ENCODE measurements at places on chromosomes 7 and 10. TPM values are rescaled to one million over a fixed set of nuclear protein-coding genes. Genes with fewer than 3 reads are reported as not detected.

GRCh38 chr7:128963327-128963757 is 25.6 kb downstream of the IRF5 start:
- no peaks in the 10 kb centered on the region for H3K4me1 ChIP-seq
- no peaks in the 10 kb centered on the region for H3K27me3 ChIP-seq
- DNase-seq: no peak
- no peak overlapping the region for H3K4me3 ChIP-seq
- no peak overlapping the region for H3K27ac ChIP-seq
- H3K36me3 ChIP-seq: no peaks in the 10 kb centered on the region

GRCh38 chr10:3935141-3935540 is 150.1 kb upstream of the KLF6 start:
- H3K27ac ChIP-seq: no peak overlapping the region
- H3K27me3 ChIP-seq: no peaks in the 10 kb centered on the region
- H3K4me1 ChIP-seq: peaks cover 9% of the 10 kb centered on the region
- peaks cover 4% of the 10 kb centered on the region for H3K36me3 ChIP-seq
- no peak for DNase-seq

GRCh38 chr7:158362001-158362400 is 225.6 kb downstream of the PTPRN2 start:
- DNase-seq: no peak
- H3K27ac ChIP-seq: no peak overlapping the region
- H3K36me3 ChIP-seq: peaks cover 5% of the 10 kb centered on the region
- peaks cover 5% of the 10 kb centered on the region for H3K4me1 ChIP-seq
- H3K27me3 ChIP-seq: peaks cover 20% of the 10 kb centered on the region

DNA sequence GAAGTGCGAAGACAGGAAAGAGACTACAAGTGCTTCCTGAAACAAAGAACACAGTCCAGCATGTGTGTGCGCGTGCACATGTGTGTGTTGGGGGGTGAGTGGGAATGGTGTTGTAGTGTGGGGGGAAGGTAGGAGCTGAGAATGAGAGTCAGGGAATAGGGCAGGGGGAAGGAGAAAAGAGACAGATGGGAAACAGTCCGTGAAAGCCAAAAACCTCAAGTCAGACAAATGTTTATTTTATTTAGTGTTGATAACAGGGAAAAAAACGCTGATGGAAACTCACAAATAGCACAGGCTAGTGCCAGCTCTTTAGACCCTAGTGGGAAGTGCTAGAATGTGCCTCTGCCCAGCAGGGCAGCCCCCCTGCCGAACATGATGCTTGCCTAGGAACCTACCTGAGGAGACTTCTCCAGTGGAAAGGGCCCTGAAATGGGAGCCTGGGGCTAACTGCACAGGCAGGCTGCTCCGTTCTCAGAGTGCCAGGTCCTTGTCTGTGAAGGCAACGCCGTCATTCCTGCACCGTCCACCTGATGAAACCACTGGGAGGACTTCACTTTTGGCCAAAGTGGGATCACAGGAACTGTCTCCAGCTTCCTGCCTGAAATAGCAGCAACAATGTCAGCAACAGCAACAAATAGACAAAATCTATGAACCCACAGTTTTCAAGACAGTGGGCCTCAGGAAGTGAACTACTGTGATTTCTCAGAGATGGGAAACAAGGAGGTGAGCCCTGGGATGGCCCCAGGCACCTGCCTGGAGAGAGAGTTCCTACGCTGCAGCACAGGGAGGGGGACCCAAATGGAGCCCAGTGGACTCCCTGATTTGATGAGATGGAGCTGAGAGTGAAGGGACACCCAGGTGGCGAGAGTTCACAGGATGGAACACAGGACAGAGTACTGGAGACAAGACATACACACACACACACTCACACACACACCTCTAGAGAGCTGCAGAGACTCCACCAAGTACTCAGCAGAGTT is 379.7 kb downstream of the RPS24 start:
- no peaks in the 10 kb centered on the region for H3K36me3 ChIP-seq
- H3K27ac ChIP-seq: no peak overlapping the region
- no peaks in the 10 kb centered on the region for H3K4me1 ChIP-seq
- no peak for DNase-seq
- H3K4me3 ChIP-seq: no peak overlapping the region
- H3K27me3 ChIP-seq: no peaks in the 10 kb centered on the region

DNA sequence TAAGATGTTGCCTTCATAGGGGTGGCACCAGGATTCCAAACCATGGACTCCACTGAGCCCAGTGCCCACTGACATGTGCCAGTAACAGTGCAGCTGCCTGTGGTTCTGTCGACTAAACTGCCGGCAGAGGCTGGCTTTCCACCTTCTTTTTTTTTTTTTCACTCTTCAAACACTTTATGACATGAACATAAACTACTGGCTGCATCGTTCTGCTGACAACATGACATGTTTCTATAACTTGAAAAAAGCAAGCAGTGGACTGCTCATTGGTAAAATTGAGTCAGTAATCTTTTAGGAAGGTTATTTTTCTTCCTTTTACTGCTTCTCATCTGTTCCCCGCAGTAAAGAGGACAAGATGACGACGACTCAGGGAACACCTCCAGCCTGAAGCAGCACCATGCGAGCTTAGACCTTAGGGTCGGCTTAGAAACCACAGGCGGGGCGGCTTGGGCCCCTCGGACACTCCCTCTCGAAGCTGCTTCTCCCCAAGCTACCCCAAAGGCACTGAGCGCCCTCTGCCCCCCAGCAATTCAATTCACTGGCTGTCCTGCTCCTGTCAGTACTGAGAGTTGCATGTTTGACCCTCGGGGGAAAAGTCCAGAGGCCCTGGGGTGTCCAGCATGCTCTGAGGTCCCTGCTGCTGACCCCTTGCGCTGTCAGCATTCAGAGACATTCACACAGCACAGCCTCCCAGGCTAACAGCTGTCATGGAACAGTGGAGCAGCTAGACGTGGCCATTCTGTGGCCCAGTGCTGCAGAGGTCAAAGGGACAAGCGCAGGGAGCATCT is 112.5 kb downstream of the EGFR start:
- peak overlapping the region; percentile 64 for H3K4me3 ChIP-seq
- H3K27me3 ChIP-seq: peaks cover 25% of the 10 kb centered on the region
- DNase-seq: peak; percentile 60
- H3K36me3 ChIP-seq: no peaks in the 10 kb centered on the region

GRCh38 chr7:112487457-112488263 is 6.9 kb downstream of the LSMEM1 start:
- no peaks in the 10 kb centered on the region for H3K36me3 ChIP-seq
- DNase-seq: no peak
- H3K4me1 ChIP-seq: peaks cover 7% of the 10 kb centered on the region
- no peak overlapping the region for H3K4me3 ChIP-seq

DNA sequence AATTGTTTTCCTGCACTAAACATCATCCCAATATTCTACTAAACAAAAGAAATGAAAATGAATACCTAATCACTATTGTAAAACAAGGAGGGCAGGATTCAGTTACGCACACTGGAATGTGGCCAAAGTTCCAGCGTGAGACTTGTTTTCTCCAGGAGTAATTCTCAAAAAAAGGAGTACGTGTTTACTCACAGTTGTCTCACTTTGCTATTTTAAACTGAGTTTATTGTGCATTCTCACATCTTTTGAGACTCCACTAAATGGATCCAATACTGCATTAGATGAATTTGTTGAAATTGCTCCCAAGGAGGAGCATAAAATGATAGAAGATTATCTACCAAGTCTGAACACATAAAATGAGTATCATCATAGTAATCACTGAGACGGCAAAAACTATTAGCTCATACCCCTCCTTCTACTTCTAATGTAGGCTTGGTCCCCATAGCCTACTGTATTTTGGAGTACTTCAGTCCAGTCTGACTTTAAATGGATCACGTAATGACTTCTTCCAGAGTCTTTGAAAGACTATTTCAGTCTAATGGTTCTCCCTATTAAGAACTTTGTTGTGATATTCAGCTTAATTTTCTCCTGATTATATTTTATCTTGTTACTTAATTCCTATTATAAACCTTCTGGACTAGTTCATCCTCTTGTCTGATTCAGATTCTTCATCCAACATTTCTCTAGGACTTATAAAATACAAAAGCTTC is 3.8 kb downstream of the GRM3 start:
- H3K27ac ChIP-seq: no peak overlapping the region
- H3K27me3 ChIP-seq: peaks cover 4% of the 10 kb centered on the region
- no peak overlapping the region for H3K4me3 ChIP-seq
- DNase-seq: no peak

GRCh38 chr10:102504179-102504975 is 605 bp downstream of the SUFU start:
- no peaks in the 10 kb centered on the region for H3K27me3 ChIP-seq
- peak; percentile 59 for DNase-seq
- no peaks in the 10 kb centered on the region for H3K36me3 ChIP-seq
- peak overlapping the region; percentile 80 for H3K27ac ChIP-seq
- H3K4me1 ChIP-seq: peaks cover 11% of the 10 kb centered on the region
- H3K4me3 ChIP-seq: peak overlapping the region; percentile 95

GRCh38 chr10:132257271-132257670 is 50.5 kb downstream of the STK32C start:
- no peaks in the 10 kb centered on the region for H3K36me3 ChIP-seq
- H3K27me3 ChIP-seq: peaks cover 3% of the 10 kb centered on the region
- H3K4me3 ChIP-seq: no peak overlapping the region
- H3K4me1 ChIP-seq: peaks cover 13% of the 10 kb centered on the region

DNA sequence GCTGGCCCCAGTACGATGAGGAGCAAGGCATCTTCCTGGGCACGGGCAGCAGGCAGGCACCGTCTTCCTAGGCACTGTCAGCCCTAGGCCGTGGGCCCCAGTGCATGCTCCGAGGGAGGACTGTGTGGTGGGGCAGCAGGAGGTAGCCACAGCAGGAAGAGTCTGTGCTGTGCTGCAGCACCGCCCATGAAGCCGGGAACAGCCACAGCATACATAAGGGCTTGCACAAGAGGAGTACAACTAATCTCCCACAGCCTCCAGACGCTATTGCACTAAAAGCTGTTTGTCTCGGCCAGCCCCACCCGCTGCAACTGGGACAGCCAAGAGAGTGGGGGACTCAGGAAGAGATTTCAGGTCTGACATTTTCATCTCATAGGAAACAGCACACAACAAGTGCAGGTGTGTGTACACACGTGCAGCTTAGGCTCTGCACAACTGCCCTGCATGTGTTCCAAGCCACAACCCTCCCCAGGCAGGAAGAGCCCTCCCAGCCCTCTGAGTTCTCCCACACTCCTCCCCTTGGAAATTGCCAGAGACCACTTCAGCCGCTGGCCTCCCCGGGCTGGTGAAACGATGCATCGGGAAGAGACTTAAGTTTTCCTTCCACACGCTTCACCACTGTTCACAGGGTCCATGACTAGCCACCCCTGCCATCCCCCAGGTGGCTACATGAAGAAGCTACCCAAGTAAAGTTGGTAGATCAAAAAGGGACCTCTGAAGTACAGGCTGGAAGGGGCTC is 88.1 kb upstream of the DDC start:
- H3K27ac ChIP-seq: no peak overlapping the region
- H3K27me3 ChIP-seq: peaks cover 5% of the 10 kb centered on the region
- H3K36me3 ChIP-seq: peaks cover 10% of the 10 kb centered on the region

DNA sequence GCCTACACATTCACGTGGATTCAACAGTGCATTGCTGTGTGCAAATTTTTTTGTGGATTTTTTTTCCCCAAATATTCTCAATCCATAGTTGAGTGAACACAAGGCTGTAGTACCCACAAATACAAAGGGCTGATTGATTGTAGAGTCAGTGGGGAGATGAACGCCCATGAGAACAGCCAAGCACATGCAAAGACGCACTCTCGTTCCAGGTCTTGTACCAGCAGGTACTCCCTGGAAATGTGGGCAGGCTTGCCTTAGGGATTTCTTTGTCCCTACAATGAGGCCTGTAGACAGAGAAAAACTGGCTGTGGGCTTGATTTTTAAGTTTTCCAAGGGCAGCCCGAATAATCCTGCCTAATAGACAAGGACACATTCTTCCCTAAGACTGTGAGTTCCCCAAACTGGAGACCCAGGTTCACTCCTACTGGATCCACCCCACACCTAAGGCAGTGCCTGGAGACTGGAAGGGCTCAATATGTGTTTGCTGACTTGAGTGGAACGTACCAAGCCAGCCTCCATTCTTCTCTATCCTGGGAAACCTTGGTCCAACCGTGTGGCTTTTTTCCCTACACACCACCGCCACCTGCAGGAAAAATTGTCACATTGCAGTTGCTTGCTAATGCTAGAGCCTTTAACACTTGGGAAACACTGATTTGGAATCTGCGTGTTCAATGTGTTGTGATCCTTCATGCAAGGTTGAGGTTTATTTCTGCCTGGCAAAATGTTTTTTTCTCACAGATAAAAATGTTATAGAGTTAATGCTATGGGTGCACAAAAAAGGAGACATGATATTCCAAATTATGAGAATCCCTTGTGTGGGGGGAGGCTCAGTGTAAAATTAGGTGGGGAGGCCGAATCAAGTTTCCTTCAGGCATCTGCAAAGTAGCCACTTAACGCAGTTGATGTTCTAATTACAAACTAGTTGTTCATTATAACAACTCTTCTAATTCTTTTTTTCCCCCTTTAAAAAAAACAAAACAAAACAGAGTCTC is 49.3 kb downstream of the PPP1R17 start:
- H3K4me3 ChIP-seq: no peak overlapping the region
- H3K4me1 ChIP-seq: peaks cover 18% of the 10 kb centered on the region
- peak; percentile 76 for DNase-seq
- no peaks in the 10 kb centered on the region for H3K27me3 ChIP-seq
- peak overlapping the region; percentile 65 for H3K27ac ChIP-seq

GRCh38 chr10:30602747-30603146 is 26.8 kb downstream of the LYZL2 start:
- no peak overlapping the region for H3K4me3 ChIP-seq
- H3K36me3 ChIP-seq: no peaks in the 10 kb centered on the region
- H3K27me3 ChIP-seq: no peaks in the 10 kb centered on the region
- no peak for DNase-seq

DNA sequence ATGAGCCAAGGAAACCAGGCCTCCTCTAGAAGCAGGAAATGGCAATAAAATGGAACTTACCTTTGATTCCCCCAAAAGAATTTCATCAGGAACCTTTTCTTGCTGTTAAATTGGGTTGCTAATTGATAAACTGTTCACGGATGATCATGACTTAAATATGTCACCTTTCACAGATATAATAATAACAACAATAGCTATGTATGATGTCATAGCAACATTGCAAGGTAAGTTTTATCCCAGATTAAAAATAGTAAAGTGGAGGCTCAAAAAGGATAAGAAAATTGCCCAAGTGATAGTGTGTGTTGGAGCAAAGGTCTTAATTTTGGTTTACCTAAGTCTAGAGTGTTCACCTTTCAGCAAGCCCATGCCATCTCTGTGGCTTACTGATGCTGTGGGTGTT is 357.6 kb upstream of the CELF2 start:
- H3K4me3 ChIP-seq: no peak overlapping the region
- H3K27ac ChIP-seq: no peak overlapping the region
- no peaks in the 10 kb centered on the region for H3K4me1 ChIP-seq
- peaks cover 2% of the 10 kb centered on the region for H3K27me3 ChIP-seq
- H3K36me3 ChIP-seq: no peaks in the 10 kb centered on the region

GRCh38 chr7:111083413-111083812 is 7.5 kb upstream of the LRRN3 start:
- no peak for DNase-seq
- H3K4me1 ChIP-seq: no peaks in the 10 kb centered on the region
- no peak overlapping the region for H3K4me3 ChIP-seq
- no peak overlapping the region for H3K27ac ChIP-seq
- no peaks in the 10 kb centered on the region for H3K27me3 ChIP-seq

GRCh38 chr10:5442990-5443370 is 30.6 kb downstream of the NET1 start:
- H3K4me1 ChIP-seq: peaks cover 36% of the 10 kb centered on the region
- no peak overlapping the region for H3K27ac ChIP-seq
- no peaks in the 10 kb centered on the region for H3K36me3 ChIP-seq
- DNase-seq: no peak
- H3K4me3 ChIP-seq: no peak overlapping the region
- no peaks in the 10 kb centered on the region for H3K27me3 ChIP-seq

The NACAD gene
- 125 TPM for total RNA-seq

The TMEM229A gene
- not detected for total RNA-seq

The POLR2J2 gene
- total RNA-seq: 13.4 TPM

The MTURN gene
- total RNA-seq: 32.6 TPM

The MRC1 gene
- 7.9 TPM for total RNA-seq

The FAM171A1 gene
- total RNA-seq: 186 TPM

The VCL gene
- 42.1 TPM for total RNA-seq

The RPP38 gene
- total RNA-seq: 11.6 TPM

The SEMA3C gene
- total RNA-seq: 91.3 TPM

Measured in glutamatergic neuron (in vitro differentiated cells).